ENCODE measurements at places on chromosomes 11 and 22. TPM values are rescaled to one million over a fixed set of nuclear protein-coding genes. Genes with fewer than 3 reads are reported as not detected.
A peak's percentile ranks its signal among the peaks of the same experiment; 100 is the strongest.

DNA sequence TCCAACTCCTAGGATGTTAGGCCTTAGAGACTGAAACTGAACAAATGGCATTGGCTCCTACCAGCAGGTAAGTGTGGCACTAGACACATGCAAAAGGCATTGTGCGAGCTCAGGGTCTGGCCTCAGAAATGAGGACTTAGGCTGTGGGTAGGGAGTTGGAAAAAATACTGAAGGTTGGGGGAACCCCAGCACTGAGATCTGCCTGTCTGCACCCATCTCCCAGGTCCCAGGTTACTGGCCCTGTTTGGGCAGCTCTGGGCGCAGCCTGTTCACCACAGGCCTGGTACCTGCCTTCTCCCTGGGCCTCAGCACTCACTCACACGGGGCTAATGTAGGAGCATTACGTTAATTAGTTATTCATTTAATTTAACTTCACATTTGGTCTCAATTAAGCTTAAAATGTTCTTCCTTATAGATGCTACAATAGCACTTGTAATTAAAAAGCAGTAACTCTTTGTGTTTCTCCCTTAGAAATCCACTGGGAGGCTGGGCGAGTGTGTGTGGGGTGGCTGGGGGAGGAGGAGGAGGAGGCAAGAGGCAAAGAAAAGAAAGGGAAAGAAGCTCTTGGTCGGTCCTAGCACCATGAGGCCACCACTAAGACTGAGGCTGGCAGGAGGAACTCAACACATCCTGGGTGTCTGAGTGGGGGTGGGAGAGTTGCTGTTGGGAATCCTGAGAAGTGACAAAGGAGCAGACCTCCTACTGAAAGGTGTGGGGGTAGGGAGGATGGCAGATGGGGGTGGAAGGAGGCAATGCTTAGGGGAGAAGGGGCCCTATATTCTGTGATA lies 19.4 kb downstream of the TMEM218 start:
- no peaks in the 10 kb centered on the region for H3K36me3 ChIP-seq
- no peak for DNase-seq
- no peaks in the 10 kb centered on the region for H3K27me3 ChIP-seq
- no peak overlapping the region for H3K4me3 ChIP-seq
- H3K27ac ChIP-seq, result no peak overlapping the region
- no peaks in the 10 kb centered on the region for H3K4me1 ChIP-seq

GRCh38 chr11:36509201-36509639 lies 852 bp downstream of the TRAF6 start:
- no peaks in the 10 kb centered on the region for H3K36me3 ChIP-seq
- H3K27me3 ChIP-seq, result no peaks in the 10 kb centered on the region
- no peak for DNase-seq
- no peaks in the 10 kb centered on the region for H3K4me1 ChIP-seq
- peak overlapping the region; percentile 81 for H3K4me3 ChIP-seq

- H3K4me3 ChIP-seq, result no peak overlapping the region
- no peak overlapping the region for H3K27ac ChIP-seq
- no peaks in the 10 kb centered on the region for H3K36me3 ChIP-seq
- no peak for DNase-seq
- H3K27me3 ChIP-seq, result no peaks in the 10 kb centered on the region
Measured at GRCh38 chr11:11532574-11532973, 89.2 kb downstream of the GALNT18 start.

- DNase-seq, result no peak
- no peaks in the 10 kb centered on the region for H3K27me3 ChIP-seq
- H3K36me3 ChIP-seq, result no peaks in the 10 kb centered on the region
- no peaks in the 10 kb centered on the region for H3K4me1 ChIP-seq
- no peak overlapping the region for H3K27ac ChIP-seq
Measured at GRCh38 chr11:46984548-46984947, 48.0 kb downstream of the CSTPP1 start.

- no peaks in the 10 kb centered on the region for H3K27me3 ChIP-seq
- no peaks in the 10 kb centered on the region for H3K4me1 ChIP-seq
- no peak overlapping the region for H3K27ac ChIP-seq
- DNase-seq, result peak; percentile 46
- no peaks in the 10 kb centered on the region for H3K36me3 ChIP-seq
Measured at GRCh38 chr11:250740-251299, 14.0 kb downstream of the PSMD13 start.

DNA sequence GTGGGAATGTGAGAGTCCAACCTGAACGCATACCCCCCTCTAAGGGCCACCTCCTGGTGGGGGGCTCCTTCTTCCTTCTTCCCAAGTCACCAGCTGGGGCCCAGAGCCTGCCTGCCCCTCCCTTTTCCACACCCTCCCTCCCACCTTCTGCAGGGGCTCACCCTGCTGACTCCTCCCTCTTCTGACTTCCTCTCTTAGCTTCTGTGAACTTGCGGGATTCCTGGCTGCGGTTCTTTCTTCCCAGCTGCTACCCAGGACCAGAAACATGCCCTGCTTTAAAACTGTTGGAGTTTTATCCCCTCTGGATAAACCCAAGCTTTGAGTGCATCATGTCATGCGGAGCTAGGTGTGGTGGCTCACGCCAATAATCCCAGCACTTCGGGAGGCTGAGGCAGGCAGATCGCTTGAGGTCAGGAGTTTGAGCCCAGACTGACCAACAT lies 10.2 kb downstream of the LRRC74B start:
- no peak overlapping the region for H3K4me3 ChIP-seq
- H3K36me3 ChIP-seq, result no peaks in the 10 kb centered on the region
- H3K27me3 ChIP-seq, result no peaks in the 10 kb centered on the region
- H3K27ac ChIP-seq, result no peak overlapping the region

GRCh38 chr22:44697423-44698141 lies 4.4 kb upstream of the PRR5 start:
- no peak overlapping the region for H3K4me3 ChIP-seq
- H3K27ac ChIP-seq, result peak overlapping the region; percentile 90
- peak; percentile 78 for DNase-seq
- H3K27me3 ChIP-seq, result no peaks in the 10 kb centered on the region

DNA sequence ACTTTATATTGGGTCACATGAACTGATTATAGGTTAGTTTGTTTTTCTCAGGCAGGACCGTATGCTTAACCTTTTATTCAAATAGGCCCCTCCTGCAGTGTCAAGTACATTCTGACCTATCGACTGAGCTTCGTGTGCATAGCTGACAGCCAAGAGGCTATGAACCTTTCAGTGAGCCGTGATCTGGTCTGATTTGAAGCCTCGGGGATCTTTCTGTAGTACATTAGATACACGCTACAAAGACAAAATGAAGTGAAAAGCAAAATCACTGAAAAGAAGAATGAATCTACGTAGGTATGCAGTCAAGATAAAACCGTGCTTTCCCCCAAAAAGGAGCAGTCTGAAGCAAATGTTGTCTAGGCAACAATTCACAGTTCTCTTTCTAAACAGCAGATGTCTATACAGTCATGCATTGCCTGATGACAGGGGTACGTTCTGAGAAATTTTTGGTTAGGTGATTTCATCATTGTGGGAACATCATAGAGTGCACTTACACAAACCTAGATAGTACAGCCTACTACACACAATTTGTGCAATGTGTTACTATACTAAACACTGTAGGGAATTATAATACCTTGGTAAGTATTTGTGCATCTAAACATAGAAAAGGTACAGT lies 18.1 kb downstream of the JHY start:
- no peak overlapping the region for H3K4me3 ChIP-seq
- H3K27ac ChIP-seq, result no peak overlapping the region
- no peaks in the 10 kb centered on the region for H3K27me3 ChIP-seq
- DNase-seq, result no peak
- H3K4me1 ChIP-seq, result no peaks in the 10 kb centered on the region

DNA sequence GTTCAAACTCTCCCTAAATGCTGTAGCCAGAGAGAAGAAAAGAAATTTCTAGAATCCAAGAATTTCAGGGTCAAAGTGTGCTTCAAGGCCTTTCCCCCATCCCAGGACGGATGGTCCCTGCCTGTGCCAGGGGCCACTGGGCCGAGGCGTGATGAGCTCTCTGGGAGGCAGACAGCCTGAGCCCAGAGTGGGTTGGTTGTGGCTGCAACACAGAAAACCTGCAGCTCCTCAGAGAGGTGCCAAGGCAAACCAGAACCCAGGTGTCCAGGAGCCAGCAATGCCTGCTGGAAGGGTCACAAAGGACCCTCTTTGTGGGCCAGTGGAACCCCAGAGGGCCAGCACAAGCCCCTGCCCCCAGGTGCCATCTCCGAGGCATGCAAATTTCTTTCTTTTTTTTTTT lies 2.6 kb upstream of the APOL6 start:
- no peak overlapping the region for H3K4me3 ChIP-seq
- H3K27ac ChIP-seq, result no peak overlapping the region
- H3K36me3 ChIP-seq, result no peaks in the 10 kb centered on the region
- peaks cover 8% of the 10 kb centered on the region for H3K4me1 ChIP-seq
- H3K27me3 ChIP-seq, result no peaks in the 10 kb centered on the region

DNA sequence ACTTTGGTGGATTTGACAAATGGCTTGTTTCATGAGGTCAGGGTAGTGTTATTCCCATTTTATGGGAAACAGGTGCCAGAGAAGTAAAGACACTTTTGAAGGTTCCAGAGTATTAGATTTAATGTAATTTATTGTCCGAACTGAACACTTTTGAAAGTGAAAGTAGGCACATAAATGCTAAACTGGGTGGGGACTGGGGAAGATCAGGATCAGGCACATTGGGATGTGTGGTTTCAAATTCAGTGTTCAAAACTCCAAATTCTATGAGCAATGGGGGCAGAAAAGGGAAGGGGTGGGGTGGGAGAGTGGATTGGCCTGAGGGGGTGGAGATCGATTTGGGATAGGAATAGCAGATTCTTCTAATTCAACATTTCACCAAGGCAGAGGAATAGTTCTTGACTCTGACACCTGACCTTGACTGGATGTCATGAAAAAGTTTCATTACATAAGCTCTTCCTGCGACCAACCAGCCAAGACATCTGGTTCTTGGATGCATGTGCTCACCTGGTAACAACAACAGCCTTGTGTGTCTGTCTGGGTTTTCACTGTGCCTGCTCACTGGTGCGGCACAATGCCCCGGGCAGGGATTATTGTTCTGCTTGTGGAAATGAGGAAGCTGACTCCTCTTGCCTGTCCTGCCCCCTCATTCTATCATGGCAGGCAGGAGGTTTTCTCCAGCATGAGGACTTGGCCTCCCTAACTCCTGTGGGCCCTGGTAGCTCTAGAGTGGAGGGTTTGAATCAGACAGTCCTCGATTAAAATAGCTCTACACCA lies 10.8 kb downstream of the PPFIBP2 start:
- H3K27ac ChIP-seq, result no peak overlapping the region
- H3K4me3 ChIP-seq, result no peak overlapping the region
- no peak for DNase-seq
- H3K4me1 ChIP-seq, result no peaks in the 10 kb centered on the region
- no peaks in the 10 kb centered on the region for H3K27me3 ChIP-seq

GRCh38 chr11:2928605-2929530 lies at the start of gene PHLDA2:
PHLDA2 (minus strand) TSS chr11:2929420; CDS start chr11:2929364, 56 bp downstream.
- peak within 1 kb of the TSS; percentile 45 for H3K27ac ChIP-seq
- H3K36me3 ChIP-seq, result no peaks in the 10 kb centered on the region
- peak within 1 kb of the TSS; percentile 38 for H3K4me3 ChIP-seq
- no peak for DNase-seq
- no peaks in the 10 kb centered on the region for H3K27me3 ChIP-seq
- H3K4me1 ChIP-seq, result peaks cover 18% of the 10 kb centered on the region

- H3K4me3 ChIP-seq, result no peak overlapping the region
- no peak overlapping the region for H3K27ac ChIP-seq
- H3K4me1 ChIP-seq, result no peaks in the 10 kb centered on the region
- H3K36me3 ChIP-seq, result no peaks in the 10 kb centered on the region
- no peaks in the 10 kb centered on the region for H3K27me3 ChIP-seq
Measured at GRCh38 chr22:30033137-30033536, 47.1 kb upstream of the HORMAD2 start.

GRCh38 chr11:60158636-60159035 lies 24.2 kb downstream of the MS4A6A start:
- no peak overlapping the region for H3K4me3 ChIP-seq
- no peak for DNase-seq
- no peak overlapping the region for H3K27ac ChIP-seq
- no peaks in the 10 kb centered on the region for H3K36me3 ChIP-seq

DNA sequence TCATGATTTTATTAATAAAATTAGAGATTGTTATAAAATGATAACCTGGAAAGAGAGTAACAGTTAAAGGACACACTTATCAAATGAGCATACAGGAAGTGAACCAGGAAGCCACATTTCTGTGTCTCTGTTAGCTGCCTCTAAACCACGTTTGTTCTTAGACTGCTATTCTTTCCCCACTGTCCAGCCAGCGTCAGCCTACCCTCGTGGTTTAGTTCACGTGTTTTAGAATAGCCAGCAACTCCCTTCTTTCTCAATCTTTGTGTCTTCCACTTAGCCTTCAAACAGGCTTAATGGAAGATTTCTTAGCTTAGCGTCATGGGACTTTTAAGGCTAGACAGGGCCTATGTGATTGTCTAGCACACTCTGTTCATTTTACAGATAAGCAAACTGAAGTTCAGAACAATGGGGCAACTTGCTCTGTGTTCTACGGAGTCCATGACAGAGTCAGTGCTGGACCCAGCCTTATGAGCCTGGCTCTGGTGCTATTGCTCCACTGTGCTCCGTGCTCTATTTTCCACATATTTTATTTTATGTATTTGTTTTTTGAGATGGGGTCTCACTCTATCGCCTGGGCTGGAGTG lies 27.2 kb downstream of the GRAMD1B start:
- no peak for DNase-seq
- no peaks in the 10 kb centered on the region for H3K36me3 ChIP-seq
- H3K4me1 ChIP-seq, result no peaks in the 10 kb centered on the region
- no peak overlapping the region for H3K4me3 ChIP-seq

GRCh38 chr11:129414144-129414872 lies 38.7 kb downstream of the BARX2 start:
- H3K36me3 ChIP-seq, result no peaks in the 10 kb centered on the region
- H3K4me1 ChIP-seq, result no peaks in the 10 kb centered on the region
- no peak for DNase-seq
- H3K27ac ChIP-seq, result no peak overlapping the region
- no peak overlapping the region for H3K4me3 ChIP-seq

DNA sequence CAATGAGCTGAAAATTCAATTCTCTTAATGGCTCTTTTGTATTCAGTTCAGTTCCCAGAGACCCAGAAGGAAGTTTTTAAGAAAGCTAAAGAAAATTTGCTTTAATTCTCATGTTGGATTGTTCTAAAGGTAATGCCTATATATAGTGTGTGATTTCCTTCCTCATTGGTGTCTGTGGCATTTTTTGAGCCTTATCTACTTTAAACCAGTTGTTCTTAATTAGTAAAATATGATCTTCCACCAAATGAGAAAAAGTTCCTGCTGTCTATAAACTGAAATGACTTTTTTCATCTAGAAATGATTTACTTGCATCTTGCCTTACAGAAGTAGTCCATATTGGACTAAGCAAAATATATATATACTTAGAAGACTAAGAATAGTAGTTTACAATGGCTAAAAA lies 622.1 kb upstream of the KIRREL3 start:
- H3K27me3 ChIP-seq, result no peaks in the 10 kb centered on the region
- H3K36me3 ChIP-seq, result no peaks in the 10 kb centered on the region
- H3K4me3 ChIP-seq, result no peak overlapping the region
- DNase-seq, result no peak
- no peak overlapping the region for H3K27ac ChIP-seq

ACRV1 gene
- not detected for total RNA-seq

PCSK7 gene
- 33.3 TPM for total RNA-seq

F2 gene
- total RNA-seq, result not detected

PNPLA5 gene
- total RNA-seq, result not detected

HEPN1 gene
- total RNA-seq, result not detected

KIAA1671 gene
- 25.3 TPM for total RNA-seq
